NCI-H187 treated with DMSO at 0.1 percent for 48 hours (cell line): ENCODE measurements at places on chromosomes 16 and 17.
A peak's percentile ranks its signal among the peaks of the same experiment; 100 is the strongest.

GRCh38 chr16:9309844-9310243 lies 218.4 kb downstream of the HAPSTR1 start:
- DNase-seq: no peak

- DNase-seq: no peak
Measured at GRCh38 chr16:66227766-66228530, 138.5 kb upstream of the CDH5 start.

DNA sequence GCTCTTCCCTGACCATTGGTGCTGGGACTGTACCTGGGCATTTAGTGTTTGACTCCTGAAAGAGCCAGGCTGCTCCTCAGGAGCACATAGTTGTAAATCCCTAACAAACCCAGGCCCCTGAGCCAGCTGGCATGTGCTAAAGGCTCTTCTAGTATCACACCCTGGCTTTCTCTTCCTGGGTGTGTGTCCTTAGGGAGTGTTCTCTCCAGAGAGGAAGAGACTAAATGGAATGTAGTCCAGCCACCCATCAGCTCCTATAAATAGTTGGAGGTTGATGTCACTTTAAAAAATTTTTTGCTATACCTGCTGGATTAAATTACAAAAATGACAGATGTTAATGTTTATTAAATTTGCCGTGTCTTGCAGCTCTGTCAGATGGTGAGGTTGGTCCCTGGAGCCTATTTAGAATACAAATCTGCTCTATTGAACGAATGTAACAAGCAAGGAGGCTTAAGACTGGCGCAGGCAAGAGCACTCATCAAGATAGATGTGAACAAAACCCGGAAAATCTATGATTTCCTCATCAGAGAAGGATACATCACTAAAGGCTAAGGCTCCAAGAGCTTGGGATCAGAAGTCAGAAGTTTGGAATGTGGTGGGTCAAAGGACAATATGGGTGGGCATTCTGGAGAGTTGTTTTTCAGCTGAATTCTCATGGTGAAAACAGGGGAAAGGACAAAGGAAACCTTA lies 13.1 kb upstream of the DUSP14 start:
- no peak for DNase-seq

GRCh38 chr16:89422527-89422904 lies 67.8 kb downstream of the ANKRD11 start:
- no peak for DNase-seq

DNA sequence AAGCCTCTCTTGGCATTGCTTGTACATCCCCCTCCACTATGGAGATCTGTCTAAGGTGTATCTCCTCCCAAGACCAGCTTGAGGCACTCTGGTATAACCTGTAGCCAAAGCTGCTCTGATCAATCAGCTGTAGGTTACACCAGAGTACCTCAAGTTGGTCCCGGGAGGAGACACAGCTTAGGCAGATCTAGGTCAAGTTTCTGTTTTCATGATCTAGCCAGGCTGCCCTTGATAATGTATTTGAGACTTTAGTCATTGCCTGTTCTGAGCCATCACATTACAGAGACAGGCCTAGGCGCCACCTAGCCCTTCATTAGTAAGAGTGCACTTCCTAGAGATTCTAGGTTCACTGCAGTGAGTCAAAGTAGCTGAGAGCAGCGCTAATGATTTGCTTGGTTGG lies 31.4 kb downstream of the ASGR1 start:
- DNase-seq: no peak

- DNase-seq: no peak
Measured at GRCh38 chr17:50033316-50033715, 22.6 kb upstream of the ITGA3 start.

DNA sequence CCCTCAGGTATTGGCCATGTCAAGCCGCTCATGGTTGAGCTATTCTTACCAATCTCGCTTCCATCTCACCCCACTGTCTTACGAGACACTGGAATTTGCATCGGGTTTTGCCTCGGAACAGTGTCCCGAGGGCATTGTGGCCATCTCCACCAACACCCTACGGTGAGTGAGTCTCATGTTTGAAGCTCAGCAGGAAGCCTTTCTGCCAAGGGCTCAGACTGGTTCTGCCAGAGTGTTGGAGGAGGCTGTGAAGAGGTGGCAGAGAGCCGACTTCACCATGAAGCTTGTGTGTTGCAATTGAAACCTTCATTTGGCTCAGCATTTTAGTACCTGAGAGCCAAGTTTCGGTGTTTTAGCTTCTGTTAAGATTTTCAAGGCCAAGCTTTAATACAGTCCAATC lies 38.0 kb downstream of the SF3B3 start:
- DNase-seq: no peak

DNA sequence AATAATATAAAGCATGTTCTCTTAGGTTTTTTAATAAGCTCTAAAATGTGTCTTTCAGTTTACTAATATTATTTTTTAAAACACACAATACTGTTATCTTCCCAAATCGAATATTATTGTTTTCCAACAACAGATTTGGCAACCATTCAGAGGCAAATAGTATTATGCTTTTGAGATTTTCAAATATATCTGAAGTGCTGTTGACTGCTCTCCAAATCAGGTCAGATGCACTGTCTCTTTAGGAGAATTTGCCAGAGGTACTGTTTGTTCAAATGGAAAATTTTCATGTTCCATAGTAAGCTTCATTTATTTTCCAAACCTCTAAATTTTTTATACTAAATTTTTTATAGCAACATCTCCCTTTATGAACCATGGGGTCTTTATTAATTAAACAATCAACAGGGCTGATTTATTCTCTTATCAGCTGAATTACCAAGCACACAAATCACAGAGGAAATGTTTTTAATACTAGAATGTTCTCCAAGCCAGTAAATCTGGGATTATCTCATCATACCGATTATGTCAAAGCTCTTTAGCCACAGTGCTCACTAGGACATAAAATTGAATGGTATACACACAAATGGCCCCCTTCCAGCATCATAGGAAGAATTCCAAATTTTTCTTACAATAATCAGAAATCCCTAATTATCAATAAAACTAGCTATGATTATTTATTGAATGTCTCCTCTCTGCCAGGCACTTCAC lies 108.8 kb upstream of the HLF start:
- no peak for DNase-seq

- no peak for DNase-seq
Measured at GRCh38 chr16:88448461-88449266, 4.4 kb upstream of the ZFPM1 start.

DNA sequence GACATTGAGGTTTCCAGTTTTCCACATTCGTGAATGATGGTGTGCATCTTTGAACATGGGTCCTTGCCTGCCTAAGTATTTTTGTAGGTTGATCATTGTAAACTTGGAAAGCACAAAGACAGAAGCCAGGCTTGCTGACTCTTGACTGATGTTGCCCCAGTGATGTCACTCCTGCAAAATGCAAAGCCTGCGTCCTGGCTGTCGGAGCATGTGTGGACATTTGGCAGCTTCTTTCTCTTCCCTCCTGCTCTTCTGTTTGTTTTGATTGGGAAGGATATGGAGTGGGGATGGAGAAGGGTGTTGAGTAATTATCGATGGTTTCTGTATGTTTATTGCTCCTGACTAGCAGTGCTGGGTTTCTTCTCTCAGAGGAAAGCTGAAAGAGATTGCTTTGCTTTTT lies 3.2 kb downstream of the NDE1 start:
- no peak for DNase-seq

- DNase-seq: no peak
Measured at GRCh38 chr17:45361451-45361850, 44.6 kb upstream of the MAP3K14 start.

DNA sequence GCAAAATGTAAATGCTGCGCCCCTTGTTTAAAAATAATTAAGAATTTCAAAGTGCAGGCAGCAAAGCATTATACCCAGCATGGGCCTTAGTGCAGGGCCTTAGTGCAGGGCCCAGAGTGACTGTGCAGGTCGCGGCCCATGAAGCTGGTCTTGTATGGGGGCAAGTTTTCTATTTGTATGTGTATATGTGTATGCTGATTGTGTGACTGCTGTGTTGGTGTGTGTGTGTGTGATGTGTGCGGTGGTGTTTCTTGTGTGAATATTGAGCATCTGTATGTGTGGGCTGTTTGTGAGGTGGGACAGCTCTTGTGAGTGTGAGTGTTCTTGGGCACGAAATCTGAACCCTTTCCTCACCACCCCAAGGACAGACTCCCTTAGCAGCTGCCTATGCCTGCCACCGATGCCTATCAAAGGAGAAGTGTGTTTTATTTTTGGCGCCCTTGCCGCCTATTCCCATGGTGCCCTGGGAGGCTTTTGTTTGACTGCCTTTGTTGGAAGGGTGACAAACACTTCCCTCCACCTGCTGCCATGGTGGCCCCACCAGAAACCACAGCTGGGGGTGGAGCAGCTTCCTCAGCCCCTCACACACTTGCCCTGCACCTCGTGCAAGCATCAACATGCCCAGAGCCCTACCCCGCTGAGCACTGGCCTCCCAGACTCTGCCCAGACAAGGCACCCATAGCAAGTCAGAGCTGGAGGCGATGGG lies 18.0 kb downstream of the CCR7 start:
- peak; percentile 87 for DNase-seq

GRCh38 chr16:20928774-20929411 lies 28.3 kb downstream of the LYRM1 start:
- no peak for DNase-seq

- DNase-seq: no peak
Measured at GRCh38 chr17:46783031-46783593, 35.4 kb downstream of the WNT3 start.
